Activated CD8-positive, alpha-beta memory T cell treated with anti-CD3 and anti-CD28 coated beads, Interleukin-2, amount 10 ng/mL, durations not matched to agents 7 days and 5 days (primary cell): ENCODE measurements at places on chromosomes 5 and 9. TPM values are rescaled to one million over a fixed set of nuclear protein-coding genes. Genes with fewer than 3 reads are reported as not detected.

PCDHB10 gene
- total RNA-seq, result not detected

DNA sequence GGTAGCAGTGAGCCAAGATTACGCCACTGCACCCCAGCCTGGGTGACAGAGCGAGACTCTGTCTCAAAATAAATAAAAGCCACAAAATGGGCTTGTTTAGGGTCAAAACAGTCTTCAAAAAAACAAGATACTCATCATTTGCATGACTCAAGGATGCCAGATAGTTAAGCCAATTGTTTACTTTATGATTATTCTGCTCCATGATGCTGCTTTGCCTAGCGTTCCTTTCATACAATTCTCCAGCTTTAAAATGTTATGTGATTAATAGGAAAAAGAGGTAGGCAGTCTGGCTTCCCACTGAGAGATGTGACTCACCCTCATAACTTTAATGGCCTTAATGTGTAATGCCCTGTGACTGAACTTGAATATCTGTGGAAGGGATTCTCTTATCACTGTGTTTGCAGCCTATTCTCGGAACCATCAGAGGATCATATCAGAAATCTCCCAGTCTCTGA lies 364.6 kb upstream of the TRPC7 start:
- H3K27me3 ChIP-seq, result no peaks in the 10 kb centered on the region
- no peak overlapping the region for H3K27ac ChIP-seq
- H3K36me3 ChIP-seq, result no peaks in the 10 kb centered on the region
- no peaks in the 10 kb centered on the region for H3K4me1 ChIP-seq
- H3K4me3 ChIP-seq, result no peak overlapping the region
- no peak for DNase-seq

FAM78A gene
- 80.0 TPM for total RNA-seq

PCAT7 gene
- total RNA-seq, result not detected

- H3K27me3 ChIP-seq, result no peaks in the 10 kb centered on the region
- H3K4me1 ChIP-seq, result peaks cover 11% of the 10 kb centered on the region
- DNase-seq, result no peak
- H3K4me3 ChIP-seq, result no peak overlapping the region
- no peak overlapping the region for H3K27ac ChIP-seq
- H3K36me3 ChIP-seq, result no peaks in the 10 kb centered on the region
Observed at GRCh38 chr9:72460342-72461312, 60.8 kb upstream of the TMC1 start.

TTC16 gene
- total RNA-seq, result 5.2 TPM

LCN10 gene
- not detected for total RNA-seq

DNA sequence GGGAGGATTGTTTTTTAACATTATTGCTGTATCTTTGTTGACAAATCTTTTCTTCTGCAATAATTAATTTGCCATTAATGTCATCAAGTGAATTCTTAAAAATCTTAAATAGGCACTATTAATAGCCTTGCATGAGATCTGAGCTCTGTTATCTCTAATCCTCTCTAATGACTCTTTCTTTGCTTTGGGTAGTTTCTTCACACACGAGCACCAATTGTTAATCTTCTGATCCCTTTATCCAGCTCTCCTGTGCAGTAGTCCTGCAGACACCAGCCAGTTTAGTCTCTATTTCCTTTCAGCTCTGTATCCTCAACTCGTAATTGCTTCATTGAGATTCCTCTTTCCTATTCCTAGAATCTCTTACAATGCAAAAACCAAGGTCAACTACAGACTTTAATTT lies 8.1 kb downstream of the SPINK14 start:
- no peaks in the 10 kb centered on the region for H3K4me1 ChIP-seq
- H3K27me3 ChIP-seq, result peaks cover 29% of the 10 kb centered on the region
- no peak for DNase-seq
- H3K36me3 ChIP-seq, result no peaks in the 10 kb centered on the region
- no peak overlapping the region for H3K27ac ChIP-seq

DNA sequence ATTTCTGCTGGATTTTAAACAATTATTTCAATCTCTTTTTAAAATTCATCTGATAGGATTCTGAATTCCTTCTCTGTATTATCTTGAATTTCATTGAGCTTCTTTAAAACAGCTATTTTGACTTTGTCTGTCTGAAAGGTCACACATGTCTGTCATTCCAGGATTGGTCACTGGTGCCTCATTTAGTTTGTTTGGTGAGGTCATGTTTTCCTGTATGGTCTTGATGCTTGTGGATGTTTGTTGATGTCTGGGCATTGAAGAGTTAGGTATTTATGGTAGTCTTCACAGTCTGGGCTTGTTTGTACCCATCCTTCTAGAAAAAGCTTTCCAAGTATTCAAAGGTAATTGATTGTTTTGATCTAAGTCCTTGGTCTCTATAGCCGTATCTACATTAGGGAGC lies 39.1 kb downstream of the DENND4C start:
- H3K4me1 ChIP-seq, result peaks cover 37% of the 10 kb centered on the region
- no peaks in the 10 kb centered on the region for H3K27me3 ChIP-seq
- peak overlapping the region; percentile 76 for H3K27ac ChIP-seq
- H3K4me3 ChIP-seq, result no peak overlapping the region
- no peak for DNase-seq

SIT1 gene
- total RNA-seq, result 155 TPM

DNA sequence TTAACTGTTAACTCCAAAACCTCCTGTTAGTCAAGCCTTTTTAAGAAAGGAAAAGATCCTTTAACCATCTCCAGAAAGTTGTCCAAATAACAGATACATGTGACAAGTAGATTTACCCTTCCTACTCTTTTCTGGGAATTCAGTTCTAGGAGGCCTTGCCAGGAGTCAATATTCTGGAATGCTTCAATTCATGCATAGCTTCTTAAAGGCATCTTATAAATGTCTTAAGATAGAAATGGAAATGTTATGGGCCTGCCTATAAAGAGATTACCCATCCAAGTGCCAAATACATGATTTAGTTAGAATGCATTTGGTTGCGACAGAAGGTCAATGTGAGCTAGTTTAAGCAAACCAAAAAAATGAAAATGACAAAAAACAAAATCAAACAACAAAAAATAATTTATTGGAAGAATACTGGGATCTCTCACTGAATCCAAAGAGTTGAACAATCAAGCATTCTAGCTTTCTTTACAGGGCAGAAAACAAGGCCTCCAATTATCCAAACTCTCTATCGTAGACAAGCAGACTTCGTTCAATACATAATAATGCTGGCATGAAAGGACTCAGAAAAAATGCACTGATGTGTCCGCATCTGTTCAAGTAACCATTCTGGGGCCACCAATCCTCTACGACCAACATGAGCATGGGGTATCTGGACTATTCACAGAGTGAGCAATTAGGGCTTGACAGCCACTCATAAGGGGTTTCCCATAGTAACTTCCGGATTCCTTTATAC lies 188.6 kb downstream of the CTNND2 start:
- no peak overlapping the region for H3K27ac ChIP-seq
- no peaks in the 10 kb centered on the region for H3K36me3 ChIP-seq
- H3K4me1 ChIP-seq, result no peaks in the 10 kb centered on the region

DNA sequence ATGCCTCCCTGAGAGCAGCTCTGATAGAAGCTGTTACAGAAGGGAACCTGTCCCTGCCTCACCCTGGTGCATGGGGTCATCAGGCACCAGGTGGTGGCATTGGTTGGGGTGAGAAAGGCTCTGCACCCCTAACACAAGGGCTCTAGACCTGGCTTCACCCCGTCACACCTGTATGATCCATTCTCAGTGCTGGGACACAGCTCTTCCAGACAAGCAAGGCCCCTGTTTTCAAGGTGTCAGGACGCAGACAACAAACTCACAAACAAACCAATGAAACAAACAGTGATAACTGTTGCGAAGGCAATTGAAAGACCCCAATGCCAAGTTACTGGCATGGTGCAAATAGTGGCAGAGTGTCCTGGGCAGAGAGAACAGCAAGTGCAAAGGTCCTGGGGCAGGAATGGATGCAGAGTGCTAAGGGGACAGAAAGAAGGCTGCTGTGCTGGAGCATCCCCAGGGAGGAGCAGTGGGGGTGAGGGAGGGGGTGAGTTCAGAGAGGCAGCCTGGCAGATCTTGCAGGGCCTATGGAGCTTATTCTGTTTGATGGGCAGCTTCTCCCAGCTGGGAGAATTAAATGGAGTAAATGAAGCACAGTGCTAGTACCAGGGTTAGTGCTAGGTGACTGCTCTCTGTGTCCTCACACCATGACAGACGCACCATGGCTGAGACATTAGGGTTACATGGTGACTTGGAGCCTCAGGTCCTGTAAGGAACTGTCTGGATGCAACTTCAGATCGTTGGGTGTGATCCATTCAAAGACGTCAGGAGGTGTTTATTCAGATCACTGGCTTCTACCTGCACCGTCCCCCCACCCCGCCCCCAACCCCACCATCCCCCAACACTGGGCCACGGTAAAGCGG lies 67.9 kb upstream of the UNC5A start:
- DNase-seq, result peak; percentile 28
- H3K27me3 ChIP-seq, result peaks cover 87% of the 10 kb centered on the region
- no peak overlapping the region for H3K27ac ChIP-seq

DNA sequence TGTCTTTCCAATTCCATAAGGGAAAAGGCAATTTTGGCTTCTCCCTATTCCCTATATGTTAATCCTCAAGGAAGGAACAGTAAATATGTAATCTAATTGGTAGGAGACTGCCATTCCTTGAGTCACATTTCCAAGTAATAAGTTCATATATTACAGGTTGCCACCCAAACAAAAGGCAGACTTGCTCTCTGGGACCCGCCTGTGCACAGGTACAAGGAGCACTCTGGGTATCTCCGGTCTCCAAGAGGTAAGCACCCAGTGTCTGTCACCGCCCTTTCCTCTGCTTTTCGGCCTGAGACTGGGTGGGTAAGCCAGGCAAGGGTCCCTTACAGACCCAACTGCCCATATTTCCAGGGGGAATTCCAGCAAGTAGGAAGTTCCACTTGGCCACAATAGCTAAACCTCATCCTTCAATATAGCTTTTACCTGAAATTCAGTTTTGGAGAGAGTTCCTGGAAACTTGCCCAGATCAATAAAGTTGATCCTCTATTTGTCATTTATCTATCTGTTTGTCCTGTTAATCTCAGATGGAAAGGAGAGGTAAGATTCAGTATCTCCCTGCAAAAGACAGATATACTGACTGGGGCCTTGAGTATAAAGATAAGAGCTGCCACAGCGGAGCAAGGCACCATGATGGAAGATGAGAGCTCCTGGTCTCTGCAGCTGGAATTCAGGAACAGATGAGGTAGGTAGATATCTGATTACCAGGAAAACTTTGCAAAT lies 81.8 kb downstream of the SUSD1 start:
- peak overlapping the region; percentile 84 for H3K27ac ChIP-seq
- H3K27me3 ChIP-seq, result no peaks in the 10 kb centered on the region
- H3K4me3 ChIP-seq, result no peak overlapping the region
- H3K4me1 ChIP-seq, result peaks cover 39% of the 10 kb centered on the region

SPATA31D4 gene
- total RNA-seq, result not detected

DNA sequence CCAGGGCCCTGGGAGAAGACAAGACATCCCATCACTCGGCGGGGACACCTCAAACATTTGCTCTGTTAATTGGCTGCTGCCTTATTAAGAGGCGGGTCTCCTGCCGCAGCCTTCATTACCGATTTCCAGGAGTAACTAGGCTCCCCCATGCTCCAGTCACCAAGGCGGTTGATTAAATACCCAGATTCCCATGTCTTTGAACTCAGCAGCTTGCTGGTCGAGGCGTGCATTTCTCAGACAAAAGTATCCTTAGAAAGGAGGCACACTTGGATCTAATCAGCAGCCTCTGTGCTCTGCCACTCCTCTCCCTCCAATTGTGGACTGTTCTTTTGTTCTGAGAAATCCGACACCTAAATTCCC lies 228.8 kb downstream of the FSTL4 start:
- no peak overlapping the region for H3K27ac ChIP-seq
- no peak overlapping the region for H3K4me3 ChIP-seq
- no peaks in the 10 kb centered on the region for H3K36me3 ChIP-seq
- H3K27me3 ChIP-seq, result peaks cover 49% of the 10 kb centered on the region
- DNase-seq, result no peak

- H3K4me1 ChIP-seq, result no peaks in the 10 kb centered on the region
- H3K27me3 ChIP-seq, result no peaks in the 10 kb centered on the region
- H3K27ac ChIP-seq, result no peak overlapping the region
Observed at GRCh38 chr9:69452110-69452782, 127.2 kb downstream of the ENTREP1 start.

- no peak overlapping the region for H3K27ac ChIP-seq
- no peaks in the 10 kb centered on the region for H3K36me3 ChIP-seq
- H3K4me3 ChIP-seq, result no peak overlapping the region
- no peak for DNase-seq
- H3K4me1 ChIP-seq, result no peaks in the 10 kb centered on the region
Observed at GRCh38 chr5:117594166-117594565, 1019.5 kb upstream of the SEMA6A start.

GRCh38 chr5:125834438-125835115 lies 588.6 kb upstream of the GRAMD2B start:
- H3K36me3 ChIP-seq, result no peaks in the 10 kb centered on the region
- no peak overlapping the region for H3K4me3 ChIP-seq
- no peaks in the 10 kb centered on the region for H3K4me1 ChIP-seq
- H3K27ac ChIP-seq, result no peak overlapping the region
- no peak for DNase-seq

DNA sequence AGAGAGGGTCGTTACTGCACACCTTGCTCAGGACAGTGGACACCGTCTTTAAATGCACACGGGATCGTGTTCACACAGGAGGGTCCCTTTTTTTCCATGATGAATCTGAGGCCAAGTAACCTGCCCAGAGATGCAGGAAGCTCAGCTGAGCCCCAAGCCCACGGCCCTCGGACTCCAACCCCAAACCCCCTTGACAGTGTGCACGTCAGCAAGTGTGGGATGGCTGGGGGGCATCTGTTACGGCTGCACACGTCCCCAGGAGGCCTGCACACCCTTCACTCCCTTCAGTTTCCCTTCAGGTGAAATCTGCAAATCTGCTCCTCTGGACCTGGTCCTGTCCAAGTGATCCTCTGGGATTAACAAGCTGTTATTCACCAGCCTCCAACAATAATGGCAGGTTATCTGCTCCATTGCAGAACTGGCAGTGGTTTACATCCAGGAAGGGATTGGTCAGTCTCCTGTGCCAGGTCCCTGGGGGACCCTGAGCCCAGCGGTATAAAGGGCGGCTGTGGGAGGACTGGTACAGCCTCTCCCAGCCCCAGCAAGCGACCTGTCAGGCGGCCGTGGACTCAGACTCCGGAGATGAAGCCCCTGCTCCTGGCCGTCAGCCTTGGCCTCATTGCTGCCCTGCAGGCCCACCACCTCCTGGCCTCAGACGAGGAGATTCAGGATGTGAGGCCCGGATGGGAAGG lies at the start of gene LCN1:
TSS of gene LCN1 (plus strand) at position 525 of the 692 bp plus-strand sequence. CDS start at position 583, 58 bp downstream.
- H3K4me1 ChIP-seq, result peaks cover 5% of the 10 kb centered on the region
- H3K36me3 ChIP-seq, result no peaks in the 10 kb centered on the region
- H3K27ac ChIP-seq, result no peak within 1 kb of the TSS
- H3K4me3 ChIP-seq, result no peak within 1 kb of the TSS
- DNase-seq, result peak; percentile 21

DNA sequence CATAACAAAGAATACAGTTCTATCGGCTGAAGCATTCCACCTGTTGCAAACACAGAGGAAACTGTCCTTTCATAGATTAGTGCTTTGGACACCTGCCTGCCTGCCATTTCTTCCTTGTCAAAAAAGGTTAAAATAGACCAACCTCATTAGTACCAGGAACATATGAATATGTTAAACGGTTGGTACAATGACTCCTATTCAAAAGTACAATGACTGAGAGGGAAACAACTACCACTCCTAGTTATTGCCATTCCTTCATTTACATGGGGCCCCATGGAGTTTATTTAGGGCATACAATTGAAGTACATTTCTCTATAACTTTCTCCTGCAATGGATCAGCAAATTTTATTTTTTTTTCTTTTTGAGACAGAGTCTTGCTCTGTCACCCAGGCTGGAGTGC lies 77.4 kb upstream of the PIP5K1B start:
- no peaks in the 10 kb centered on the region for H3K4me1 ChIP-seq
- DNase-seq, result no peak
- H3K27ac ChIP-seq, result no peak overlapping the region
- no peaks in the 10 kb centered on the region for H3K36me3 ChIP-seq
- no peak overlapping the region for H3K4me3 ChIP-seq
- peaks cover 3% of the 10 kb centered on the region for H3K27me3 ChIP-seq
